KG1 (cell line): ENCODE measurements at places on chromosomes 7 and 10.

DNA sequence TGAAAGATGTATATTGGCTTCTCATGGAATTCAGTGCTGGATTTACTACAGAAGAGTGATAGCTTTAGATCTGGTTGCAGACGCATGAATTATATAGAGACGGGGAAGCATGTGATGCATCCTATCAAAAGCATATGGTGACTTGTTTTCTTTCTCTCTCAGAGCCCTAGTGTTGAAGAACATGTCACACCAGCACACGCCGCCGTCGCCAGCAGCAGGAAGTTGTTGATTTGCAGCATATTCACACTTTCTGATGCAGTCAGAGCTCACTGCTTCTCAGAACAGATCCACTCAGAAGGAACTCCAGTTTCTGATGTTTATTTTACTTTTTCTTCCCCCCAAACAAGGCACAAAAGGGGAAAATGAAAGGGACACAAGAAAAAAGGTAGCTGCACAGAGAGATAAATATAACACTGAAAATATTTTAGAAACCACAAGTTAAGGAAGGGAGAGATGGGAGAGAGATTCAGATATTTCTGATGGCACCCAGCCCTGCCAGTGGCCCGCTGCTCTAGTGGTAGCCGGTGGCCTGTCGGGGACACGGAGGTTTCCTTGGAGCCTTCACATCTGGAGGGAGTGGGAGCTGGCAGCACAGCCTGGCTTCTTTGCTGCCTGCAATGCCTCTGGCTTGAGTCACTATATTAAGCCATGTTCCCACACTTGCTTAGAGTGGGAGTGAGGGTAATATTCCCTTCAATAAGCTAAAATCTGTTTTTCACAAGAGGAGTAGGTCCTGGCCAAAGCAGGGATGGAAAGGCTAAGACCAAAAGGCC is 123.2 kb downstream of the NRP1 start:
- DNase-seq, result no peak

DNA sequence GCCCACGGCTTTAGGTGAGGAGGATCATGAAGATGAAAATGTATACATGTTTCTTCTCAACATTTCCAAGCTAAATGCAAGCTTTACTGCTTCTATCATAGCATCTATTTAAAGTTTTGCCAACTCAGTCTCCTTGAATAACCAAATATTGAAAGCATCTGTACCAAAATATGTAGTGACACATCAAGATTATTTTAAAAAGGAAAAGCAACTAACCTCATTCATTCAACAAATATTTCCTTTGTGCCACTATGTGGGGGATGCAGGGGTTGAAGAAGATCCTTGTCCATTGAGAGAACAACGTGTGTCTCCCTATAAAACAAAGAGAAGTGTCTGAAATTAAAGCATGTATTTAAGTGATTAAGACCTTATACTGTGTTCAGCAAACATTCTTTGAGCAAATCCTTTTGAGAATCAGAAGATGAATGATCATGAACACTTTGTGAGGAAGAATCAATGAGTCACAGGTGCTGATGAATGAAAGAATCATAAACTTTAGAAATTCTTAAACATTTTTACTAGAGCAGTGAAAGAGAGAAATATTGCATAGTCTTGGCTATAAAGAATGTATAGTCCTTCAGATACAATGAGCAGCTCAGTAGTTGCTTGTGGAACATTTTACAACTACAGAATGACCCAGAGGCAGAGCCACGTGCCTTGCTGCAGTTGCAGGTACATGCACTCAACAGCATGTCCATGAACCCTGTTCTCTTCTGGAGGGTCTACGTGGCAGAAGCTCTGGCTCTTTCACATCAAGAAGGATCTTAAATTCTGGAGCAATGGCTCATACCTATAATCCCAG is 13.9 kb downstream of the TAS2R60 start:
- DNase-seq, result no peak

DNA sequence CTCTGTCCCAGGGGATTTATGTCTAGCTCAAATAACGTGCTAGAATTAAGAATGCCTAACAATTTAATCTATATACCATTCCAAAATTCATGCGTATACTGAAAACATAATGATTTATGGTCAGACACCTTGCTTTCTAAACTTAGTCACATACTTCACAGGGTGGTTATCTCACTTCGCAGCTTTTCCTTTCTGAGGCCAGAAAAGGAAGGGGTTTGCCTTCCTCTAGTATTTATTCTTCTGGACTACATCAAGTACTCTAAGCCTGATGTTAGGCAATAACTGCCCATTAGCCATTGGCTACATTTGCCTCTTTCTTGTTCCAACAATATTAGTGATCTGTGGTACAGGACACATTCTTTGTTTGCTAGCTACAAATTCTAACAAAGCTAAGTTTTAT is 72.6 kb upstream of the FHIP2A start:
- DNase-seq, result peak; percentile 74

DNA sequence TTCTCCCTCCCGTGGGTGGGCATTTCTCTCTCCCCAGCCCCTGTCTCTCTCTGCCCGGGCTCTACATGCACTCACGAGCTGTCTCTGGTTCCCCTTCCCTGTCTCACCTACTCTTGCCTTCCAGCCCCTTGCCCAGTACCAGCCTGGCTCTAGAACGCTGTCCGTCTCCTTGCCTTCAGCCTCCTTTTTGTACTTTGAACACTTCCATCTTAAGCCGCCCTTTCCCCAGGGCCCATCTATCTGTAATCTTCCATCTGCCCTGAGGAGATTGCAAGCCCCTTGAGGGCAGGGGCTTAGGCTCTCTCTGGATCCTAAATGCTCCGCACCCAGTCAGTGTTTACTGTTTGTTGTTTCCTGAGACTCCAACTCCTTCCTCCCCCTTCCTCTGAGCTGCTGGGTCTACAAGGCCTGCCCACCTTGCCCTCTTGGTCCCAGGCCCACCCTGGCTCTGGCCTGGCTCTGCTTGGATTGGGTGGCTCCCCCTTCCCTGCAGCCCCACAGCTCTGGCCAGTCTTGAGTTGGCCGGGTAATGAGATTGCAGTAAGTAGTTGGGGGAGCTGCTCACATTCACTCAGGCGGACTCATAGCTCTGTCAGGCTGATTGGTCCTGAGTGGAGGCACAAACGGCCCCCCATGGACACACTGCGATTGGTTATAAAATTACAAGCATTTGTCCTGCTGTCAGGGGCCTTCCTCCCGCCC is 28.3 kb downstream of the POLL start:
- DNase-seq, result no peak
